Left lung (tissue), 14 donors: ENCODE measurements at places on chromosomes 4 and X. TPM values are rescaled to one million over a fixed set of nuclear protein-coding genes. Genes with fewer than 3 reads are reported as not detected.

The HTN1 gene
- not detected for polyA plus RNA-seq

DNA sequence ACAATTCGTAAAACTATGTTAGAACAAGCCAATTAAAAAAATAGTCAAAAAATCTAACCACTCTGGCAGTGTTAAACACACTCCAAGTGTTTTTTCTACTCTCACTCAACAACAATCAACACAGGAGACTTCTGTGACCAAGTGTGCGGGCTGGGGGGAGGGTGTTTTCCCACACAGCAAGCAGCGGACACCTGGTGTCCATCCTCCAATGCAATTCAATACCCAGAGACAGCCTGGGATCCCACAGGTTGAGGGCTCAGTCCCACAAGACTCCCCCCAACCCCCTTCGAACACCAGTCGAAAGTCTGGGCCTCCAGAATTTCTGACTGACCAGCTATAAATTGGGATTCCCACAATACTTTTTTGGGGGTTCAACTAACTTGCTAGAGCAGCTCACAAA lies 8.3 kb upstream of the PIM2 start:
- DNase-seq: no peak

GRCh38 chrX:130304587-130305368 lies 34.9 kb upstream of the SLC25A14 start:
- no peak for DNase-seq

DNA sequence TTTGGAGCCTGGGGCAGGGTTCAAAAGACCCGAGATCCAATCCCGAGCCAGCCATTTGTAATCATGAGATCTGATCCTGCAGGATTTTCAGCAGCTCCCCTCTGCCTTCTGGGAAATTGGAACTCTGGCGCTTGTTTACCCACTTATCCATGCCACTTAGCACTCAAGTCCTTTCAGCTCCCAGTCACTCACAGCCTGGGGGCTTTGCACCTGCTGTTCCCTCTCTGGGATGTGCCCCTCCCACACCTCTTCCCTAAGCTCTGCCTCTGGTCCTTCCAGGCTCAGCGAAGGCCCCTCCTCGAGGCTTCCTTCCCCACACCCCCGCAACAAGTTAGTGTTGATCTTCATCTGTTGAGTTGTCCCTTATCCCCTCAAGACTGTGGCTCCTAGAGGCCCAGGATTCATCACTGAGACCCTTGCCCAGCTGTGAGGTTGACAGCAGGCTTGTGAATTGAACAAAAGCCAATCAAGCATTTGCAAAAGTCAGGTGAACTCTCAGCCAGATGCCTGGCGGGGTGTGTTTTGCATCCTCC lies 99.1 kb upstream of the AFAP1 start:
- no peak for DNase-seq

DNA sequence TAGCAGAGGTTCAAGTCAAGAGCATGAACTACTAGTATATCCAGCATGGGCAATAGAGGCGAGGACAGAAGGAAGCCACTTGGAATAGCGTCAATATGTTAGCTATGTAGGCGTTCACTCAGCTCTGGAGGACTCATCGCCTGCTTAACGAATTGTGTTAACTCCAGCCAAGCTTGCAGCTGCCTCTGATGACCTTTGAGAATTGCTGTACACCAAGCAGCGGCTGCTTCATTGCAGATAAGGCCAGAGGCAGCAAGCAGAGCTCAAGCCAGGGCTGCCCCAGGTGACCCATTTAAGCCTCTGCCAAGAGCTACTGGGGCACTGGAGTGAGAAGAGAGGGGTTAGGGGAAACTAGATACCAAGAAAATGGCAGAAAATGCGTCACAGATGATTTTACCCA lies 160.2 kb upstream of the IGFBP7 start:
- DNase-seq: no peak

DNA sequence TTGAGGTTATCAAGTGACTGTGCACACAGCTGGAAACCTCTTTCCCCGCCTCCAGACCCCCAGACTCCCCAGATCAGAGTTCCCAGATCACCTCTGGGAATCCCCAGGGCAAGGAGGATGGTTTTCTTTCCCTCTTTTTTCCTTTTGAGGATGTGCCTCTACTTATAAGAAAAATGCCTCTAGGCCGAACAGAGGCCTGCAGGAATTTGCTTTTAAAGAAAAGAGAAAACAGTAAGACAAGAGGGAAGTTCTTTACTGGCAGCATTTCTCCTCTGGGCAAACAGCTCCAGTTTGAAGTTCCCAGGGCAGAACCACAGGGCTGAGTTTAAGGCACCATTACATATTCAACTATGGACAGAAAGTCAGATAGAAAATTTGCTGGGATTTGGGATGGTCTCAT lies 837.9 kb upstream of the LCORL start:
- DNase-seq: no peak
